H1 (cell line): ENCODE measurements at places on chromosomes 5 and 9. TPM values are rescaled to one million over a fixed set of nuclear protein-coding genes. Genes with fewer than 3 reads are reported as not detected.

DNA sequence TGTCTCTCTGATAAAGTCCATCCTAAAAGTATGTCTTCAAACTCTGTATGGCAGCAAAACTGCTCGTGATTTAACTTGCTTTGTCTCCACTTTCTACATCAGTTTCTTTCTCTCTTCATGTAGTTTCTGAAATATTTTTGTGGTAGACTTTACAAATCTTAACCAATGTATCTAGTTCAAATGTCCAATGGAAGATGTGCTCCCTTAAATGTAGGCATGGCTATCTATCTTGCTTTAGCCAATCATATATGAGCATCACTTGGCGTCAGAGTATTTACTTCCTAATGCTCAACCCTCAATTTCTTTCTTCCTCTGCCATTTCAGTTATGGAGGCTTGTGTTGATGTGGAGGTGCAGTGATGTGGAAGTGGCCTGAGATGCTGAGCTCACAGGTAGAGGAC is 206.1 kb upstream of the ZNF608 start:
- no peaks in the 10 kb centered on the region for H3K27me3 ChIP-seq
- no peak for DNase-seq
- no peak overlapping the region for H3K27ac ChIP-seq
- no peak overlapping the region for H3K4me3 ChIP-seq
- H3K4me1 ChIP-seq, result no peaks in the 10 kb centered on the region

- H3K27me3 ChIP-seq, result no peaks in the 10 kb centered on the region
- no peak for DNase-seq
- H3K4me3 ChIP-seq, result no peak overlapping the region
- H3K4me1 ChIP-seq, result no peaks in the 10 kb centered on the region; the same call in 1 of the 2 replicates
- H3K27ac ChIP-seq, result no peak overlapping the region
Observed at GRCh38 chr5:137375741-137376526, 123.2 kb downstream of the SPOCK1 start.

The OCLN gene
- 76.3 and 85.5 TPM in 2 replicates for total RNA-seq

GRCh38 chr9:79371301-79371700 is 200.5 kb upstream of the TLE4 start:
- no peaks in the 10 kb centered on the region for H3K4me1 ChIP-seq
- H3K27me3 ChIP-seq, result no peaks in the 10 kb centered on the region
- DNase-seq, result no peak
- no peaks in the 10 kb centered on the region for H3K36me3 ChIP-seq
- H3K4me3 ChIP-seq, result no peak overlapping the region
- H3K27ac ChIP-seq, result no peak overlapping the region

The IL9 gene
- total RNA-seq, result not detected in 2 replicates

GRCh38 chr9:95077766-95078370 is 239.6 kb downstream of the FANCC start:
- H3K4me3 ChIP-seq, result no peak overlapping the region
- H3K27me3 ChIP-seq, result no peaks in the 10 kb centered on the region
- no peaks in the 10 kb centered on the region for H3K4me1 ChIP-seq
- H3K27ac ChIP-seq, result no peak overlapping the region

DNA sequence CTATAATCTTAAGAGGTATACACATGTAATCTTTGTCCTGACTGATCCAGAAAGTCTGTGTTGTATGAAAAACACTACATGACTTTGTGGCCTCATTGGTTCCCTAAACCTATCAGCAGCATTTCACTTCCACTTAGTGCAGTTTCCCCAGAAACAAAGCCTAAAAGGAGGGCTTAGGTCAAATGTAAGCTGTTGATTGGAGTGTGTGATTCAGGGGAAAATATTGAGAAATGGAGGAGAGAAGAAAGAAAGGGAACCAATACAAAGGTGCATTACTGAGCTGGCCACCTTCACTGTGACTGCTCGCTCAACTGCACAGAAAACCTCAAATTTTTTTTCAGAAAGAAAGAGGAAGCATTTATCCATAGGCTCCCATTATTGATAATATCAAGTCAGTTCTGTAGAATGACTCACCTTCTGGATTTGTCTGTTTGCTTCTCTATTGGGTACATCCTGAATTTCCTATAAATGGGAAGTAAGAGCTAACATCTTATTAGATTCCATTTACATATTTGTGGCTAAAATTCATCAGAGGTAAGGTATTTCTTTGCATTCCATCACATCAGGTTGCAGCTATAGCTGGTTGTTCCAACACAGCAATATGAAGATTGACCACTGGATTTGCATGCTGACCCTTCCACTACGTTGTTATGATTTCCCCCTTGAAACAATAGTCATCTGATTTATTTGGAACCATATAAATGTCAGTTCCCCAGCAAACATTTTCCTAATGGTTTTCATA is 10.3 kb upstream of the FST start:
- H3K27me3 ChIP-seq, result no peaks in the 10 kb centered on the region
- H3K27ac ChIP-seq, result no peak overlapping the region
- H3K36me3 ChIP-seq, result no peaks in the 10 kb centered on the region
- no peak for DNase-seq
- no peaks in the 10 kb centered on the region for H3K4me1 ChIP-seq

DNA sequence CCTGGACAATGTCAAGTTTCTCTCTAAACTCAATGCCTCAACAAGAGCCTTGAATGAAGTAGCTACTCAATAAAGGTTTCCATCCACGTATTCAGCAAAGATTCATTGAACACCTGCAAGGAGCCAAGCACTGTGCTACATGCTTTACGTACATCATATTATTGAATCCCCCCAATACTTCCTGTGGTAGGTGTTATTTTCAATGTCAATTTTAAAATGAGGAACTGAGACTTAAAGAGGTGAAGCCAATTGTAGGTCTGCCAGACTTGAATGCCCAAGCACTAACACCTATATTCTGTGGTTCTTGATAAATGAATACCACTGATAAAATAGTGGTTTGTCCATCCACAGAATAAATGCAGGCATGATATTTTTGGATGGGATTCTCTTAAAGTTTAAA is 162.3 kb downstream of the DRD1 start:
- H3K36me3 ChIP-seq, result no peaks in the 10 kb centered on the region
- no peaks in the 10 kb centered on the region for H3K27me3 ChIP-seq
- no peak overlapping the region for H3K4me3 ChIP-seq
- no peak for DNase-seq

GRCh38 chr5:136230176-136230575 is 37.2 kb upstream of the SMIM32 start:
- no peak for DNase-seq
- H3K36me3 ChIP-seq, result no peaks in the 10 kb centered on the region
- 0 out of 2 replicates have a peak, but pooled peaks cover 3% of the 10 kb centered on the region for H3K4me1 ChIP-seq
- H3K27me3 ChIP-seq, result no peaks in the 10 kb centered on the region; the same call in 1 of the 2 replicates

DNA sequence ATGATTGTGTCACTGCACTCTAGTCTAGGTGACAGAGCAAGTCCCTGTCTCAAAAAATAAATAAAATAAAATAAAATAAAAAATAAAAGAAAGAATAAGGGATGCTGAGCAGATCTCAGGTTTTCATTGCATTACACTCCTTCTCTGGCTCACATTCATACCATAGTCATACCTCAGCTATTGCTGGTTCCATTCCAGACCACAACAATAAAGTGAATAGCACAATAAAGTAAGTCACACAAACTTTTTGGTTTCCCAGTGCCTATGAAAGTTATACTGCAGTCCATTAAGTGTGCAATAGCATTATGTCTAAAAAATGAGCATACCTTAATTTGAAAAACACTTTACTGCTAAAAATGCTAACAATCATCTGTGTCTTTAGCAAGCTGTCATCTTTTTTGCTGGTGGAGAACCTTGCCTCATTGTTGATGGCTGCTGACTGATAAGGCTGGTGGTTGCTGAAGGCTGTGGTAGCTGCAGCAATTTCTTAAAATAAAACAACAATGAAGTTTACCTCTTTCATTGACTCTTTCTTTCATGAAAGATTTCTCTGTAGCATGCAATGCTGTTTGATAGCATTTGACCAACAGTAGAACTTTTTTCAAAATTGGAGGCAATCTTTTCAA is 415.7 kb downstream of the ZNF608 start:
- H3K36me3 ChIP-seq, result no peaks in the 10 kb centered on the region
- DNase-seq, result no peak
- H3K4me3 ChIP-seq, result no peak overlapping the region
